Peyer's patch (tissue), 4 donors: ENCODE measurements at places on chromosomes 5 and 9.

GRCh38 chr9:38086496-38086895, 17.5 kb upstream of the SHB start:
- DNase-seq: no peak

DNA sequence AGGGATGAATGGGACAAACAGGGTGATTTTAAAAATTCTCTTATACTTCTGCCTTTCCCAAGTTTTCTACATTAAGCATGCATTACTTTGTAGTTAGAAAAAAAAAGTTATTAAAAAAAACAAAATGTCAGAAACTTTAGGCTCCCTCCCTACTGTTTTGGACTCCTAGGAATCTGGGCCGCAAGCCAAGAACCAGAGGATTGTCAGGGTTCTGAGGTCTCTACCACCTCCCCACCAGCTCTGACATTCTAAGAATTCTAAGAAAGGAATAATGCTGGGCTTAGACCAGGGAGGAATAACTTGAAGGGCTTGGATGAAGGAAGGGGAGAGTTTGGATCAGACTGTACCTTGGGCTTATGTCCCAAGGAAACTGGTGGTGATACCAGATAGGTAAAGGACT, 1.1 kb upstream of the ARHGEF39 start:
- no peak for DNase-seq

- no peak for DNase-seq
These were observed 6.4 kb downstream of the FABP6 start for GRCh38 chr5:160235731-160236130.

GRCh38 chr5:320524-321229, 837 bp upstream of the AHRR start:
- DNase-seq: no peak

DNA sequence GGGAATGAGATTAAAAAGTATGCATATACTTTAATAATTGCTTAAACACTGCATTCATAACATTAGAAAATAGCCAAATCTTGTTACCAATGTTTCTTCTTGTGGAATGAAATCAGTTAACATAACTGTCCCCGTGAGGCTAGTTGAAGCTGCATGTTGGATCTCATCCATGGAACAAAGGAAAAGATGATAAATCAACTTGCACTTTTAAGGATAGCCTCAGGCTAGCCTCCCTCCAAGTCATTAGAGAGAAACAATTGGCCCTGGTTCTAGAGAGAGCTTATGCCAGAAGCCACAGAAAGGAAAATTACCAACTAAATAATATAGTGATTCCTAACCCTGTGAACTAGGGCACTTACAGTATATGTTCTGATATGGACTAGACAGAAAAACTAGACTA, 66.9 kb downstream of the GRIN3A start:
- DNase-seq: no peak

- DNase-seq: no peak
These were observed 1.3 kb upstream of the AK1 start for GRCh38 chr9:127878652-127879390.

- no peak for DNase-seq
These were observed 6.1 kb downstream of the SAR1B start for GRCh38 chr5:134626369-134627014.

DNA sequence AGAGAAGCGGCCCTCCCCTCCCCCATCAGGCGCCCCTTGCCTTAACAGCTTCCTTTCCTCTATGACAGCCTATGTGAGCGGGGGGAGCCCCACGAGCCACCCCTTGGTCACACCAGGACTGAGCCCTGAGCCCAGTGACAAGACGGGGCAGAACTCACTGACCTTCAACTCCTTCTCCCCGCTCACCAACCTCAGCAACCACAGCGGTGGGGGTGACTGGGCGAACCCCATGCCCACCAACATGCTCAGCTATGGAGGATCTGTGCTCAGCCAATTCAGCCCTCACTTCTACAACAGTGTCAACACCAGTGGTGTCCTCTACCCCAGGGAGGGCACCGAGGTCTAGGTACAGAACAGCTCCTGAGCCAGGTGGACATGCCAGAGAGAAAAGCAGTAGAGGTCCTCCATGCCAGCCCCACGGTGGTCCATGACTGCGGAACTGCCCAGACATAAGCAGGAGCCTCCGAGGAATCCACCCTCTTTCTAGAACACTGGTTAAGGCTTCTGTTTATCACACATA, 2.6 kb downstream of the FOXI1 start:
- no peak for DNase-seq

DNA sequence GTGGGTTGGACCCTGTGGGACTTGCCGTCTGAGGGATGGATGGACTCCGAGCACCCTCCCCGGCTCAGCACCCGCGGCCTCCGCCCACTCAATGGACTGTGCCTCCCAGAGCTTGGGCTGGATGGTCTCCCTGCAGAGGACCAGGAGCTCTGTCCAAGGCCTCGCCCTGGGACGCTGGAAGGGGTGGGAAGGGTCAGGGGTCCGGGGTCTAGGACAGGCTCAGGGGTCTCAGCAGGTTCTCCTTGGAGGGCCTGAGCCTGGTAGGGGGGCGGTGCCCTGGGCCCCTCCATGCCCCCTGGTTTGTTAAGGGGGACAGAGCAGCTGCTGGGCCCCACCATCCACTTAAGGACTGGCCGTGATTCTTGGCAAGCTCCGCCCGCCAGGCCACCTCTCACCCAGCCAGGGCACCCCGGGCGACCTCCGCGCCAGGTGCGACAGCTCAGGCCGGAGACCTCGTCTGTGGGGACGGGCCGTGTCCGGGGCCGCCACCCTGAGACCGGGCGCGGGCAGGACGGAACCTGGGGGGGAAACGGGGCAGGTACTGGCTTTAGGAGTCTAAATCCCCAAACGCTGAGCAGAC, 29.2 kb downstream of the EXOC3 start:
- DNase-seq: peak; percentile 64

DNA sequence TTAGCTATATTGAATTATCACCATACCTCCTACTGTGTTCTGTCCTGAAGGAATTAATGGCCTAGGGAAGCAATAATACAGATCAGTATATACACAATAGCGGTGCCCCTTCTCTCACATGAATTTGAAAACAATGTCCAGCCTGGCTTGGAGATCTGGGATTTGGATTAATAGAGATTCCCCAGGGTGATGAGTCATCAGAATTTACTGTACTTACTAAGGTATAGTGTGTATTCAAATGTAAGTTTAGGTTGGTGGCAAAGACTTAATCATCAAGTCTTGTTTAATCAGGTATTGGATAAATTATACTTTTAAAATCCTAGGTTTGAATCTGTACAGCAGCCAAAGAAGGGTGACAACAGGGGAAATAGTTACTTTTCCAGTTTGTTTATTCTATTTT, 121.5 kb downstream of the FEM1C start:
- no peak for DNase-seq

DNA sequence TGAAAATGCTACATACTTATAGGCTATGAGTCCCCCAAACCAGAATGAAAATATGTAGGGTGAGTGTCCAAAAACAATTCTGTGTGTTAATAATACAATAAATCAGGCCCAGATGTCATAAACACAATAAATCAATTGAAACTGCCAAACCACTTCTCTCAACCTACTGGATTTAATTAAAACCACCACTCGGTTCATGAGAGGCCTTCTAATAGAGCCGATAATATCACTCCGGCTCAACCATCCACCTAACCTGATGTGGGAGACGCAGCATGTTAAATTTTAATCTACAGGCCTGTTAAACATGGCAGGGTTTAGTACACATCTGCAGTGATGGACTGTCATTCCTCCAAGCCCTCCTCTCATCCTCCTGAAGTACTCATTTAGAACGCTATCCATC, 734.5 kb upstream of the ZNF608 start:
- DNase-seq: no peak

DNA sequence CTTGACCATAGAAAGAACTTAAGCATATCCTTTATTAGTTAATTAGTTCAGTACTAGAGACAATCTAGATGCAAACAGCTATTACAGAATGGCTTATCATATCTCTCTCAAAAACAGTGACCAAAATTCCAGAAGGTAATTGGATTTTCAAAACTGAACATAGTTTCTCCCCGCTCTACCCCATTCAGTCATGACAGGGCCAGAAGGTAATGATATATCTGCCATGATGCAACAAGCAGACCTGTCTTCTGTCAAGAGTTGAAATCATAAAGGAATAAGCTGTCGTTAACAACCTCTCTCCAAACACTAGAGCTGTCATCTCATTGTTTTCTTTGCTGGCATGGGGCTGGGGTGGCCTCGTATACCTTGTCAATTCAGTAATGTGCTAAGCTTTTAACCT, 200.5 kb upstream of the POU5F2 start:
- DNase-seq: no peak

- DNase-seq: no peak
These were observed 64.8 kb downstream of the NUP214 start for GRCh38 chr9:131190191-131190590.

- peak; percentile 62 for DNase-seq
These were observed 1.4 kb downstream of the IQGAP2 start for GRCh38 chr5:76404223-76405211.

GRCh38 chr9:96149533-96150280, 152.3 kb downstream of the HSD17B3 start:
- DNase-seq: no peak

- no peak for DNase-seq
These were observed 9.0 kb downstream of the RACK1 start for GRCh38 chr5:181234455-181235306.

- DNase-seq: no peak
These were observed 52.9 kb downstream of the C9orf50 start for GRCh38 chr9:129567842-129568559.

- no peak for DNase-seq
These were observed 179.8 kb downstream of the PARP8 start for GRCh38 chr5:50846261-50846660.

DNA sequence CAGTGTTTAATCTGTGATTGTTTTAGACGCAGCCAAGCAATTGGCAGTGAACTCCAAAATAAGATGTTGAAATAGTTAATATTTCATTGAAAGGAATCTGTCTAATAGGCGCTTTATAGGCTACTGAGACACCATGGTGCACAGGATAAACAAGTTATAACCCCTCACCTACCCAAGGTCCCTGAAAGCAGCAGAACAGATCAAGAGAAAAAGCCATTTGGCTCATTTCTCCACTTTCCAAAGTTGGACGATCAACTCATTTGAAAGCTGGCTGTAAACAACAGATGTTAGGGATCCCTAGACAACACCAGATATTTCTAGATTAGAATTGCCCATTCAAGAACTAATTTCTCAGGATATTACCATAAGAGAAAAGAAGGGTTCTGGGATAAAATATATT, 4.9 kb downstream of the PUM3 start:
- DNase-seq: no peak

DNA sequence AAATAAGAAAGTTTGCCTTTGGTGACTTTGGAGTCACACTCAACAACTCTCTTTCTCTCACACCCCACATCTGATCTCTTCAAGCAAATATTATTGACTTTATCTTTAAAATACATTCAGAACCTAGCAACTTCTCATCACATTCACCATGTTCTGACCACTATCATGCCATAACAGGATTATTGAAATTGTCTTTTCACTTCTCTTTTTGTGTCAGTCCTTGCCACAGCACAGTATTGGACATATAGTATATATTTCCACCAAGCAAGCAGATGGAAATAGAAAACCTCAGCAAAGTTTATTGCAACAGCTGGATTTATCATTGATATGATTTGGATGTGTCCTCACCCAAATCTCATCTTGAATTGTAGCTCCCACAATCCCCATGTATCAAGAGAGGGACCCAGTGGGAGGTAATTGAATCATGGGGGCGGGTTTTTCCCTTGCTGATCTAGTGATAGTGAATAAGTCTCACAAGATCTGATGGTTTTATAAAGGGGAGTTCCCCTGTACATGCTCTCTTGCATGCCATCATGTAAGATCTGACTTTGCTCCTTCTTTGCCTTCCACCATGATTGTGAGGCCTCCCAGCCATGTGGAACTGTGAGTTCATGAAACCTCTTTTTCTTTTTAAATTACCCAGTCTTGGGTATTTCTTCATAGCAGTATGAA, 26.9 kb upstream of the ITGA1 start:
- DNase-seq: no peak

DNA sequence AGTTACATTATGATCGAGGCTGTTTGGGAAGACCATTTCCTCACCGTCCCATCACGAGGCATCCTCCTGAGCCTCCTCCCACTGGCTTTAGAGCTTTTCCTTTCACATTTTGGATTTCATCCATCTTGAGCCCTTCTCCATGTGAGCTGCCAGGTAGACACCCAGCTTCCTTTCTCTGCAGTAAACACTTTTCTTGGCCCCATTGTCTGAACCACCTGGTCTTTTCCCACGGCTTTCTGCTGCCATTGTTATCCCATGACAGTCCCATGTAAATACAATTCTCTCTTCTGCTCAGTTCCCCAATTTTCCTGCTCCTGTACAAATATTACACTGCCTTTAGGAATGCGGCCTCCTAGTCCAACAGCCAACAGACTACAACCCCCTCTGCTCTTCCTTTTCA, 24.1 kb downstream of the UBE2QL1 start:
- DNase-seq: no peak

- no peak for DNase-seq
These were observed 16.9 kb downstream of the PDGFRB start for GRCh38 chr5:150138551-150139265.

DNA sequence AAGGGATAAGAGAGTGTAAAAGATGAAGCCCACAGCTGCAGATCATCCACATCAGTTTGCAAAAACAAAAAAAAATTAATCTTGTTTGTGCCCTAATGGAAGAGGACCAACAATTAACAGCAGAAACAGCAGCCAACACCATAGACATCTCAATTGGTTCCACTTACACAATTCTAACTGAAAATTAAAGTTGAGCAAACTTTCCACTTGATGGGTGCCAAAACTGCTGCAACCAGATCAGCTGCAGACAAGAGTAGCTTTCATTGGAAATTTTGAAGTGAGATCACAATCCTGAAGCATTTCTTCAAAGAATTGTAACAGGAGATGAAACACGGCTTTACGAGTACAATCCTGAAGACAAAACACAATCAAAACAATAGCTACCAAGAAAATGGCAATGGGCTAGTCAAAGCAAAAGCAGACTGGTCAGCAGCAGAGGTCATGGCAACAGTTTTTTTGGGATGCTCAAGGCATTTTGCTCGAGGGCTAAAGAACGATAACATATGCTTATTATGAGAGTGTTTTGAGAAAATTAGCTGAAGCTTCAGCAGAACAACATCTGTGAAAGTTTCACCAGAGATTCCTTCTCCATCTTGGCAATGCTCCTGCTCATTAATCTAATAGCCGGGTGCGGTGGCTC, 4.1 kb upstream of the RBM27 start:
- DNase-seq: no peak

GRCh38 chr9:78698371-78698770, 401.4 kb downstream of the PSAT1 start:
- DNase-seq: no peak

- peak; percentile 25 for DNase-seq
These were observed 55.6 kb downstream of the PTPDC1 start for GRCh38 chr9:94139672-94140417.

GRCh38 chr5:181241393-181241975, 2.2 kb downstream of the RACK1 start:
- peak; percentile 25 for DNase-seq
